Brain microvascular endothelial cell (primary cell): ENCODE measurements at places on chromosomes 16 and 17.

DNA sequence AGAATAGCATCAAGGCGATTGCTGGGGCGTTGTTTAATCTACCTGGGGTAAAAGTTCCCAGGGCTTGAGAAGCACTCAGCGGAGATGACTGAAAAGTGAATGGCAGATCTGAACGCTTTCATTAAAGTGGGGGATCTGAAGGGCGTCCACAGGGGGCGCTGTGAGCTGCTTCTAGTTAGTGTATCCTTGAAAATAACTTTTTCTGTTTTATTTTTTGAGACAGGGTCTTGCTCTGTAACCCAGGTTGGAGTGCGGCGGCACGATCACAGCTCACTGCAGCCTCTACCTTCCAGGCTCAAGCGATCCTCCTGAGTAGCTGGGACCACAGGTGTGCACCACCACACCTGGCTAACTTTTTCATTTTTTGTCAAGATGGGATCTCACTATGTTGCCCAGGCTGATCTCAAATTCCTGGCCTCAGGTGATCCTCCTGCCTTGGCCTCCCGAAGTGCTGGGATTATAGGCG lies 360.4 kb downstream of the SEC14L1 start:
- no peak for DNase-seq

GRCh38 chr16:83143788-83144187 lies 517.0 kb downstream of the CDH13 start:
- DNase-seq: peak; percentile 96

GRCh38 chr16:89143911-89144675 lies 27.5 kb upstream of the CDH15 start:
- DNase-seq: no peak

GRCh38 chr16:1654505-1655268 lies 23.4 kb upstream of the JPT2 start:
- DNase-seq: no peak

DNA sequence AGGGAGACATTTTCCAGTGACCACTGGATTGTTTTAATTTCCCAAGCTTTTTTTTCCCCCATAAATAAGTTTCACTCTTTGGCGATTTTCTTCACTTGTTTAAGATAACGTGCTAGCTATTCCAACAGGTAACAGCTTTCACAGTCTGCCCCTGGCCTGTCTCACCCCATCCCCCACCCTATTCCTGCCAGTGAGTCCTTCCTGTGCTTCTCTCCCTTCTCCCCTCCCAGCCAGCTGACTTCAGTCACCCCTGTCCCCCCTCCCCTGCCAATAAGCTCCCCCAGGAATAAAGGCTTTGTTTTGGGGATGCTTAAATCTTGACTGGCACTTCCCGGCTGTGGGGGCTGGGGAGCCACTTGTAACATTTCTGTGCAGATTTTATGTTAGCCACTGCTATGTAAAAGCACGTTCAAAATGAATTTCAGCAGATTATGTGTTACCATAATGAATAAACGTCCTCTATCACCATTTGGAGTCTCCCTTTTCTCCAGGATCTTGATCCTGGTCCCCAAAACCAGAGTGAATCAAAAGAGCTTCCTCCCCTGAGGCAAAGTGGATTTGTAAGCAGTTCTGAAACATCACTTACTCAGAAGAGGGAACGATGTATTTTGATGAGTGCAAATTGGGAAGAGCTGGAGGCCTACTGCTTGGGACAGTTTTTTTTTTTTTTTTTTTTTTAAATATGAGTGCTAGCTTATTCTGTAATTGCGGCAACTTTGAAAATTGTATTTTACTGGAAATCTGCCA lies 58.2 kb downstream of the IGF2BP1 start:
- DNase-seq: no peak

- DNase-seq: no peak
Observed at GRCh38 chr16:50234771-50235556, 31.4 kb upstream of the ADCY7 start.

GRCh38 chr17:13400491-13400890 lies 201.2 kb downstream of the HS3ST3A1 start:
- no peak for DNase-seq

GRCh38 chr16:68960910-68961309 lies 117.6 kb downstream of the TANGO6 start:
- no peak for DNase-seq

GRCh38 chr17:79951361-79952264 lies 84.1 kb downstream of the TBC1D16 start:
- peak; percentile 94 for DNase-seq

- no peak for DNase-seq
Observed at GRCh38 chr16:57303910-57304168, 19.4 kb upstream of the PLLP start.

GRCh38 chr17:41500131-41500911 lies 5.1 kb downstream of the KRT13 start:
- DNase-seq: peak; percentile 57

- no peak for DNase-seq
Observed at GRCh38 chr17:4209611-4210010, 54.2 kb downstream of the ANKFY1 start.

- DNase-seq: no peak
Observed at GRCh38 chr16:57283214-57283958, 1.1 kb downstream of the PLLP start.

DNA sequence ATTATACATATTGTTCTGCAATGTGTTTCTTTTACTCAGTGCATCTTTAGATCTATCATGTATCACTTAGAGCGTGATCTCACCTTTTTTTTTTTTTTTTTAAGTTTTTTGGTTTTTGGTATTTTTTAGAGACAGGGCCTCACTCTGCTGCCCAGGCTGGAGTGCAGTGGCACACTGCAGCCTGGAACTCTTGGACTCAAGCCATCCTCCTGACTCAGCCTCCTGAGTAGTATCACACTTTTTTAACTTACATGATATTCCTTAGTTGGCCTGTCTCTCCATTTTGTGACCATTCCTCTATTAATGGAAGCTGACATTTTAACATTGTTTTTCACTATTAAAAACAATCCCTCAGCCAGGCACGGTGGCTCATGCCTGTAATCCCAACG lies 4.7 kb upstream of the MPO start:
- DNase-seq: no peak

GRCh38 chr16:72930396-72930795 lies 117.5 kb downstream of the ZFHX3 start:
- DNase-seq: no peak

DNA sequence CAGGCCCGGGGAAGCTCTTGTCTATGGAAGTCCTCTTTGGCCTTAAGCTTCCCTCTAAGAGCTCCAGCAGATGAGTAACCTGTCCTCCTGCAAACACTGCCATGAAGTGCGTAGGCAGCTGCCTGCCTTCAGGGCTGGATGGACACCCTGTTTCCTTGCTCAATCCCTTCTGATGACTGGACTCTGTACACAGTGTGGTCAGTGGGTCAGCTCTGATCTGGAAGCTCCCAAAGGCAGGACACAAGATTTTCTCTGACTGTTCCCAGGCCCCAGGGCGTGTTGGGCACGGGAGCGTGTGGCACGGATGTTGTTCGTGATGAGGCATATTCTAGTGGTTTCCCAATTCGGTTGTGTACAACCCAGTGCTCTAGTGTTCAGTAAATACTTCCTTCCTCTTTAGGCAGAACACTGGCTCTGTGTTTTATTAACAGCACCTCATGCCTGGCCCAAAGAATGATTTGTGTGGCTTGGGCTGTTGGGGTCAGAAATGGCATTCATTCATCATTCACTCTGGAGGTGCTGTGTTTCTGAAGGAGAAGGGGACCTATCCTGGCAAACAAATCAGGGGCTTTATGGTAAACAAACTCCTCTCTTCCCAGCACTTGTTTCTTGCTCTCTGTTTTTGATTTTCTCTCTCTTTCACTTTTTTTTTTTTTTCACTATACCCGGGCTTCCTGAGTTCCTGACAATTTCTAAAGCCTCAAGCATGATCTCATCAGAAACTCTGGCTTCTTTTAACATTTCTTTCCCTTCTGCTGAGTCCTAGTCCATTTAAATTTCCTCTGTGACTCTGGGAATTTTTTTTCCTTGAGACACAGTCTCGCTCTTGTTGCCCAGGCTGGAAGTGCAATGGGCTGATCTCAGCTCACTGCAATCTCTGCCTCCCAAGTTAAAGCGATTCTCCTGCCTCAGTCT lies 12.0 kb upstream of the RNF157 start:
- DNase-seq: peak; percentile 70

GRCh38 chr17:39639566-39640458 lies 2.9 kb downstream of the STARD3 start:
- no peak for DNase-seq

- no peak for DNase-seq
Observed at GRCh38 chr17:29138971-29139691, 41.1 kb downstream of the MYO18A start.

GRCh38 chr17:28982131-28982793 lies 23.6 kb downstream of the SEZ6 start:
- DNase-seq: peak; percentile 37

DNA sequence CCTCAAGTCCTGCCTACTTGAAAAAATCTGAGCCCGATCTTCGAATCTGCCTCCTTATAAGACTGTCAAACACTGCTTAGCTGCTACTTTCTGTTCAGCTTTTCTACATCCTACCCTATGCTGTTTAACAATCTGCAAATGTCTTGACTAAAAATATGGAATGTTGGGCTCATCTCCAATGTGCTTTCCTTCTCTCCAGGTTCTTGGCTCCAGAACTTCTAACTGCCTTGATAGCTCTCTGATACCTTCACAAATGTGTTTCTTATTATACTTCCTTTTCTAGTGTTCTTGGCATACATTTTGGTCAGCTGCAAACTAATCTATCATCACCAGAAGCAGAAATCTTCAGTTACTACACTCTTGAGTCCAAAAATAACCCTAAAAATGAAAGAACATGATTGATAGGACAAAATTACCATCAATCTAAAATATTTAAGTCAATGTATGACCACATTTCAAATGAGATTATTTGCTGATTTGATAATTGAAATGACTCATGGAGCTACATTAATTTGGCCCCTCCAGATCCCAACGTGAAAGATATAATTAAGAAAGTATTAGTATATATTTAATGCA lies 372.3 kb upstream of the MON1B start:
- DNase-seq: no peak

DNA sequence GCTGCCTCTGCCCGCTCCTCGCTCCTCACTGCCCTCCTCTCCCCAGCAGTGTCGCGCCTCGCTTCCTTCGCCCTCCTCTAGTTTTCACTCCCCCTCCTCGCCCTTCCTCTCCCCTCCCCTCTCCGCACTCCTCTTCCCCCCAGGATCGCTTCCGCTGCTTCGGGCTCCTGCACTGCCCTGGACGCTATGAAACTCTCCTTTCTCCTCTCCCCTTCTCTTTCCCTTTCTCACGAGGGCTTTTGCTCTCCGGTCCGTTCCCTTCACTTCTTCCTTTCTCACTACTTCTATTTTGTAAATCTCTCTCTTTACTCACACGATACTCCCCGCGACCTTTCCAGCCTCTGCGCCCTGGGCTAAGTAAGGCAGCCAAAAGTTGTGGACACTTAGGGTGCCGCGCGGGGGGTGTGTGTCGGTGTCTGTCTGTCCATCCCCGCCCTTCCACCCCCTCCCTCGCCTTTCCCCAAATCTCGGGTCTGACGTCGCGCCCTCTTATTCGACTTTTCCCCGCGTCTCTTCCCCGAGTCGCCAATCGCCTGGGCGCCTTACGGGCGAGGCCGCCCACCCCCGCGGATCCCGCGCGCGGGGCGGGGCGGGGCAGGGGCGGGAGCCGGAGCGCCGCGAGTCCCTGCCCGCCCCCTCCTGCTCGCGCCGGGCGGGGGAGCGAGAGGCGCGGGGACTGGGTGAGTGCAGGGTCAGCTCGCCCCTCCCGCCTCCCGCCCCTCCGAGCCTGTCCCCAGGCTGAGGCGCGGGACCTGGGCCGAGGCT lies at the start of gene IRX3:
Gene IRX3 (minus strand): TSS at position 422 of the 765 bp plus-strand sequence. CDS start 737 bp downstream, outside the sequence.
- DNase-seq: peak; percentile 63

- no peak for DNase-seq
Observed at GRCh38 chr17:49090878-49091594, 41.5 kb upstream of the B4GALNT2 start.

DNA sequence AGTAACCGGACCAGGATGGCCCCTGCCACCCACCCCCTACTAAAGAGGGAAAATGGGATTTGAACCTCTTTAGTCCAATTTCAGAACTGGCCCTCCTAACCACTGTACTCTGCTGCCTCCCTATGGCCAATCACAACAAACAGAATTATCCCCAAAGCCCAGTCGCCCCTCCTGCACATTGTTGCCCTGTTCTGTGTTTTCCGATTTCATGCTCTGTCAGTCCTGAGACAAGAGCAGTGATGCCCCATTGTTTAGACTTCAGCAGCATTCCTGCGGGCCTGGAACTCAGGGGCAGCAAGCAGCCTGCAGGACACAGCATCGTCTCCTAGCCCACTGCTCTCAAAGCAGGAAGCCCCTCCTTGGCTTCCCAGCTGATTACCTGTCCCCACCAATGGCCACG lies 20.5 kb upstream of the KLHL11 start:
- no peak for DNase-seq

GRCh38 chr17:42049834-42050392 lies 488 bp downstream of the C17orf113 start:
- no peak for DNase-seq

DNA sequence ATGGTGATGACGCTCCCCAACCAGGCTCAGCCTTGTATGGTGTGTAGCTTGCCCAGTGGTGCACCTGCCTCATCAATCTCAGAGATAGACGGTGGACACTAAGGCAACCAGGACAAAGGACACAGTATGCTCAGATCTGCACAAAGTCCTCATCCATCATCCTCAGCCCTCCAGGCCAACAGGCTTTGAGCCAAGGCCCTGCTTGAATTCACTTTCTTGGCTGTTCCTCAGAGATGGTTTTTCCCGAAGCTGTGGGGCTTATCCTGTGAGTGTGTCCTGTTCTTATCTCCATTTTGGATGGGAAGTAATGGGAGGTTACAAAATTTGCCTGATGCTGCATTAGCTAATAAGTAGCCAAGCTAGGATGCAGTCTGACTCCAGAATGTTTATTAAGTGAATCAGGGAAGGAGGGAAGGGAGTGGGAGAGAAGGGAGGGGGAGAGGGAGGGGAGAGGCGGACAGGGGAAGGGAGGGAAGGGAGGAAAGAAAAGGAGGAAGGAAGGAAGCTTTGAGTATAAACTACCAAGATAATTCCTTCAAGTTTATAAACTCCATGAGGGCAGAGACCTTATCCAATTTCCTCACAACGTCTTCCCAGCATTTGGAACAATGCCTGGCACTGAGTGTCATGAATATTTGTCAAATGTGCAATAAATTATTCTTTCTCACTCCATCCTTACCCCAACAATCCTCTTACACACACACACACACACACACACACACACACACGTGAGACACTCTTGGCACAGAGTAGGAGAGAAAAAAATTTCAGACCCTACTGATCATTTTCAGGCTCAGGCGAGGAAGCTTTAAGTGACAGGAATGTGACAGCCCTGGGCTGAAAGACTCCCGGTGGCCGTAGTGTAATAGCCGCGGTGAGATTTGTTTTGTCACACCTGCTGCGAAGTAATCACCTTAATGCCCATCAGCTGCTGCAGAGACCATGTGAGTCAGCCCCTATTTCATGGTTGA lies 84.3 kb downstream of the BMERB1 start:
- DNase-seq: peak; percentile 18

- no peak for DNase-seq
Observed at GRCh38 chr17:46866747-46867146, 15.4 kb downstream of the WNT9B start.

- DNase-seq: peak; percentile 81
Observed at GRCh38 chr16:9102379-9102778, 10.9 kb downstream of the HAPSTR1 start.

GRCh38 chr17:70157151-70157550 lies 12.2 kb upstream of the KCNJ2 start:
- DNase-seq: no peak
